ENCODE measurements at places on chromosomes 7 and 10.

DNA sequence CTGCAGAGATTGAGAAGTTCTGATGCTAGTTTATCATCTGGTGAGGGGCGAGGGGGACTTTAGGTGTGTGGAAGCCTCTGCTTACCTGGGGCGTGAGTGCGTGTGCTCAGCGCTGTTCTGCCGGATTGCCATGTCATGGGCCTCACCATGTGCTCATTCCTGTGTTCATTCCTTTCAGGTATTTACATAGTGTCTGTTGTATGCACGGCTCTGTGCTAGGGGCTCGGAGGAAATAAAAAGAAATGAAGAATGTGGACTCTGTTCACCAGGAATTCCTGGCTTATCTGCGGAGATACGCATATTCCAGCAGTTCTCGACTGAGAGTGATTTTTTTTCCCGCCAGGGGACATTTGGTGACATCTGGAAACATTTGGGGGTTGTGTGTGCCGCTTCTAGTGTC is 152.0 kb downstream of the CAMK1D start:
- no peak overlapping the region for H3K27ac ChIP-seq
- DNase-seq: no peak
- no peaks in the 10 kb centered on the region for H3K36me3 ChIP-seq
- H3K4me3 ChIP-seq: no peak overlapping the region
- no peaks in the 10 kb centered on the region for H3K27me3 ChIP-seq

DNA sequence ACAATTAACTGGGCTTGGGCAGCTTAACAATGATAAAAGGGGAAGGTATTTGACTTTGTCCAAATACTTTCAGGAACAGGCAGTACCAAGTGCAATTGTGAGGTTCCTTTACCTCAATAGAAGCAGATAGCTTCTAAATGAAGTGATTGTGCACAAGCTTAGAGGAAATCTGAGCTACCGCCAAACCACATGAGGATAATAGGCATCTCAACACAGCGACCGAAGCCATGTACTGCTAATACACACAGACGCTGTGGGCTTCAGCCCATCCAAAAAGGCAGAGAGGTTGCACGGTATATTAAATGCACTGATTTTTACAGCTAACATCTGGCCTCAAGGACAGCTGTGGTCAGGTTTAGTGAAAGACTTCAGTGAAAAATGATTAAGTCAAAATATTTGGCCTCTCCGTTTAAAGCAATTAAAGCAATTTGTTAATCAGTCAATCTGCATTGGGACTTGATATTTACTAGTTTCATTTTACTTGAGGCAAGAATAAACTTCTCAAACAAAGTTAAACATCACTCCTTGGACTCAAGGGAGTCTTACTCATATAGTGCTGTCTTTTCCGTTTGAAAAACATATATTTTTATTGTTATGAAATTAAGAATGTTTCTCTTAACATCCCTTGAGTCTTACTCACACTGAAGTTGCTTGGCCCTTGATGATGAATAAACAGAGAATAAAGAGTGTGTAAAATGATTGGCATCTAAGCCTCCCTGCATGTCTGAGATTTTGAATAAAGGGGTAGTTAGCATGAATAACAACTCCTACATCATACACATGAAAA is 306.3 kb downstream of the C7orf25 start:
- no peak overlapping the region for H3K27ac ChIP-seq
- H3K36me3 ChIP-seq: no peaks in the 10 kb centered on the region
- no peaks in the 10 kb centered on the region for H3K4me1 ChIP-seq
- H3K27me3 ChIP-seq: no peaks in the 10 kb centered on the region
- peak; percentile 8 for DNase-seq

- H3K4me1 ChIP-seq: no peaks in the 10 kb centered on the region
- no peaks in the 10 kb centered on the region for H3K27me3 ChIP-seq
- peak; percentile 1 for DNase-seq
- H3K36me3 ChIP-seq: no peaks in the 10 kb centered on the region
These were observed 347.0 kb downstream of the GPAM start for GRCh38 chr10:111836571-111836970.

GRCh38 chr10:96685306-96685705 is 35.0 kb downstream of the PIK3AP1 start:
- H3K27ac ChIP-seq: no peak overlapping the region
- H3K27me3 ChIP-seq: peaks cover 6% of the 10 kb centered on the region
- H3K4me1 ChIP-seq: peaks cover 1% of the 10 kb centered on the region
- no peak for DNase-seq

- H3K27me3 ChIP-seq: no peaks in the 10 kb centered on the region
- DNase-seq: no peak
These were observed 112.7 kb downstream of the ARHGAP22 start for GRCh38 chr10:48492201-48492600.

- H3K36me3 ChIP-seq: no peaks in the 10 kb centered on the region
- no peaks in the 10 kb centered on the region for H3K4me1 ChIP-seq
- no peak for DNase-seq
- H3K27ac ChIP-seq: no peak overlapping the region
- H3K27me3 ChIP-seq: peaks cover 22% of the 10 kb centered on the region
These were observed 877.6 kb upstream of the AUTS2 start for GRCh38 chr7:68720697-68721096.

DNA sequence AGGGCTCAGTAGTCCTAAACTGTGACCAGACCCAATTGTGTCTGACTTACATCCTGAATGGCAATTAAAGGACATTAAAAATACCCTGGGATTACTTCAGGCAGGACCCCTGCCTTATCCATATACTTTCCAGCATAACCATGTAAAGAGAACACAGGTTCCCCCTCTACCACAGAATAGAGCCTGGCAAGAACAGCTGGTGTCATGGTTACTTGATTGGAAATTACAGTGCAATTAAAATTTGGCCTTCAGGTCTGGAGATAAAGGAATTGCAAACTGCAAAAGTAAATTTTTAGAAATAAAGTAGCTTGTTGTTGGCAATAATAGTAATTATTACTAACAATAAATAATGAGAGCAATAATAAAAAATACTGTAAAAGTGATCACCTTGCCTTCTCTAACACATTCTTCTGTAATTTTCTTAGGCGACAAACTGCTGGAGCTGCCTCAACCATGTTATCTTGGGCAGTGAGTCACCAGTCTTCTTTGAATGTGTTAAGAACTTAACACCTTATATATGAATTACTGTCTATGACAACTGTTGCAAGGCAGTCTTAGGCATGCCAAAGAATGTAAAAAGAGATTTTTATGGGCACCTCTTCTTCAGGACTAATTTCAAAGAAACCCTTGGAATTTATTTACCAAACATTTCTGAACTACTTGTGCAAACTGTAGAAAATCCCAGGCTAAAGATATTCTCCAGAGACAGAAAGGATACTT is 53.7 kb downstream of the HIBADH start:
- H3K4me1 ChIP-seq: peaks cover 4% of the 10 kb centered on the region
- no peak overlapping the region for H3K4me3 ChIP-seq
- peak; percentile 15 for DNase-seq
- no peaks in the 10 kb centered on the region for H3K27me3 ChIP-seq

DNA sequence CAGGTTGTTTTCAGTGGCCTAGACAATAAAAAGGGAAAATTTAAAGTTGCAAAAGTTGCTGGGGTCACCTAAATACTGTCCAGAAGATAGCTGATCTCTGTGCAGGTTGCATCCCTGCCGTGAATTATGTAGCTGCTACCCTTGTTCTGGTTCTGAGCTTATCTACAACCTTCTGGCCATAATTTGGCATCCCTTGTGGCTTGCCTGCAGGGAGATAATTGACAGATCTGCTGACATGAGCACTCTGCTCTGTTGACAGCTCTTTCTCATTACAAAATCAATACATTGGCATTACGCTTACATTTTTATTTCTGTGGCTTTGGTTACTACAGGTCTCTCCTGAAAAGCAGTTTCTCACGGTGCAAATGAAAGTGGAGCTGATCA is 29.3 kb upstream of the HECTD2 start:
- H3K27me3 ChIP-seq: peaks cover 4% of the 10 kb centered on the region

DNA sequence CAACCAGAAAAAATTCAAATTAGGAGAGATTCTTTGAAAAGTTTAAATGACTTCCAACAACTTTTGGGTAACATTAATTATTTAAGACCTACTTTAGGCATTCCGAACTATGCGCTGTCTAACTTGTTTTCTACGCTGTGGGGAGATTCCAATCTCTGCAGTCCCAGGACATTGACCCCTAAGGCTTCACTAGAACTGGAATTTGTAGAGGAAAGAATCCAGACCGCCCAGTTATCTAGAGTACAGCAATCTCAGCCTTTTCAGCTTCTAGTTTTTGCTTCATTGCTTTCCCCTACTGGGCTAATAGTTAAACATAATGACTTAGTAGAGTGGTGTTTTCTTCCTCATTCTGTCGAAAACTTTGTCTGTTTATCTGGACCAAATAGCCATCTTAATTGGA is 14.9 kb upstream of the DDC start:
- H3K27me3 ChIP-seq: no peaks in the 10 kb centered on the region
- H3K4me3 ChIP-seq: no peak overlapping the region

DNA sequence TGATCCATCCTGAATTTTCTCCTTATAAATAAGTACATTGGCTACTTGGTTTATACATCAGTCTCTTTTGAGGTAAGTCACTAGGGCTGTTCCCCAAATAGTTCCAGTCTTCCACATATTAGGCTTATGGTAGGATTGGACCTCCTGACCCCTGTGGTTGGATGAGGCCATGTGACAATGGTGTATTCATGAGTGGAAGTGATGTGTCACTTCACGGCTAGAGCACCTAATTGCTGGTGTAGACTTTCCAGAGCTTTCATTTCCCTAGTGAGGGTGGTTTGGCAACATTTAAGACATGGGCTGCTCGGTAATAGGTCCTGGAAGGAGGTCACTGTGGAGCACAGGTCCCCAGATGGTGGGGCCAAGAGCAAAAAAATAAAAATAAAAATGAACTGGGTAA is 141.2 kb upstream of the ABCB5 start:
- H3K36me3 ChIP-seq: no peaks in the 10 kb centered on the region
- no peak overlapping the region for H3K27ac ChIP-seq
- H3K27me3 ChIP-seq: no peaks in the 10 kb centered on the region
- H3K4me3 ChIP-seq: no peak overlapping the region
- no peak for DNase-seq
- no peaks in the 10 kb centered on the region for H3K4me1 ChIP-seq

DNA sequence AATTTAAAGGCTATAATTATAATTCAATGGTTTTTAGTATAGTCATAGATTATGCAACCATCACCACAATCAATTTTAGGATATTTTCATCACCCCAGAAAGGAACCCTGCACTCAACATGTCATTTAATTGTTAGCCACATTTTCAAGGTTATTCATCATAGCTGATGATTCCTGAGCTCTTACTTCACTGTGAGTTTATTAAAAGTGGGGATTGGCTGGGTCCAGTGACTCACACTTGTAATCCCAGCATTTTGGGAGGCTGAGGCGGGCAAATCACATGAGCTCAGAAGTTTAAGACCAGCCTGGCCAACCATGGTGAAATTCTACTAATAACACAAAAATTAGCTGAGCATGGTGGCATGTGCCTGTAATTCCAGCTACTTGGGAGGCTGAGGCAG is 787 bp downstream of the CCL26 start:
- H3K27me3 ChIP-seq: no peaks in the 10 kb centered on the region
- no peak overlapping the region for H3K4me3 ChIP-seq
- H3K36me3 ChIP-seq: no peaks in the 10 kb centered on the region
- no peak overlapping the region for H3K27ac ChIP-seq

DNA sequence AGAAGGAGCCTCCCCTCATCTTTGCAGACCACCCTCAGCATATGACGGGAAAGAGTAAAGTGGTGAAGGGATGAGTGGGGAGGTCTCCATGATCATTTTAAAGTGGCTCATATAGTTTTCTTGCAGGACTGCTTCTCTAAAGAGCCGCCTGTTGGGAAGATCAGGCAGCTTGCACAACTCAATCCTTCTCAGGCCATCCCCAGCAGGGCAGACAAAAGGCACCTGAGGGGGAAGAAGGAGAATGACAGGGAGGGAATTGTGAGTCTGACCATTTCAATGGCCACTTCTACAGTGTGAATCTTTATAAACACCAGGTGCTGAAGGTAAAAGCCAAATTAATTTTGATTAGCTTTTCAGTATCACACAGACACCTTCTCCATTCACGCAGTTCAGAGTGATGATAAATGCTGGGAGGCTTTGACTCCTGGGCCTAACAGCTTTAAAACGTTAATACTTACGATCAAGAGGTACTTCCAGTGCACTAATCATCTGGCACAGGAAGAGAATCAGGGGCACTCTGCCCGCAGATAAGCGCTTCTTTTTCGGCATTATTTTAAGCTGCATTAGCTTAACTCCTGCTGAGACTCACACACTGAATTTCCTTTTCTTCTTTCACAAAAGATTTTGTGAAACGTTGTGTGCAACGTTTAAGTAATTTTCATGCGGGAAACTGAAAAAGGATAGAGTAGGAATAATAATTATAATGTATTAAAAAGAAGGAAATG is 109.5 kb upstream of the LAMB4 start:
- peaks cover 4% of the 10 kb centered on the region for H3K4me1 ChIP-seq
- no peaks in the 10 kb centered on the region for H3K27me3 ChIP-seq
- no peaks in the 10 kb centered on the region for H3K36me3 ChIP-seq
- H3K27ac ChIP-seq: no peak overlapping the region
- no peak for DNase-seq

DNA sequence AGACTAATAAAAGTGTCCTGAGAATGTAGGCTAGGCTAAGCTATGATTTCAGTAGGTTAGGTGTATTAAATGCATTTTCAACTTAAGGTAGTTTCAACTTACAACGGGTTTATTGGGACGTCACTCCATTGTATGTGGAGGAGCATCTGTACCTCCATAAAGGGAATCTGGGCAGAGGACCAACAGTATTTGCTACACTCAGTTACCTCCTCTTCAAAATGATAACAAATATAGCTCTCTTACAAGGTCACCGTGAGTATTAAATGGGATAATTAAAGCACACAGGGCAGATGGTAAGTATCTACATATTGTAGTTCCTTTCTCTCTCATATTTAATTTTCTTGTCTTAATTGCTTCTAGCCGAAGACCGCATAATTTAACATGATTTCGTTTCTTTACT is 59.0 kb upstream of the FGL2 start:
- peaks cover 1% of the 10 kb centered on the region for H3K4me1 ChIP-seq
- no peaks in the 10 kb centered on the region for H3K36me3 ChIP-seq
- H3K27me3 ChIP-seq: no peaks in the 10 kb centered on the region
- H3K27ac ChIP-seq: no peak overlapping the region
- no peak for DNase-seq
- no peak overlapping the region for H3K4me3 ChIP-seq

GRCh38 chr10:114021154-114021553 is 22.5 kb upstream of the ADRB1 start:
- H3K36me3 ChIP-seq: no peaks in the 10 kb centered on the region
- H3K27me3 ChIP-seq: no peaks in the 10 kb centered on the region
- no peak for DNase-seq
- H3K4me1 ChIP-seq: peaks cover 7% of the 10 kb centered on the region
- no peak overlapping the region for H3K4me3 ChIP-seq

- H3K27me3 ChIP-seq: no peaks in the 10 kb centered on the region
- DNase-seq: no peak
- H3K27ac ChIP-seq: no peak overlapping the region
- peaks cover 3% of the 10 kb centered on the region for H3K4me1 ChIP-seq
These were observed 2.6 kb downstream of the CREM start for GRCh38 chr10:35129185-35129674.

GRCh38 chr10:79932841-79933379 is 16.0 kb downstream of the SFTPD start:
- H3K27me3 ChIP-seq: peaks cover 16% of the 10 kb centered on the region
- DNase-seq: no peak
- H3K4me3 ChIP-seq: no peak overlapping the region

GRCh38 chr7:122546496-122546895 is 152.4 kb downstream of the RNF133 start:
- no peaks in the 10 kb centered on the region for H3K27me3 ChIP-seq
- no peaks in the 10 kb centered on the region for H3K36me3 ChIP-seq
- H3K4me3 ChIP-seq: no peak overlapping the region
- no peak for DNase-seq
- no peak overlapping the region for H3K27ac ChIP-seq

- peaks cover 2% of the 10 kb centered on the region for H3K4me1 ChIP-seq
- no peak for DNase-seq
- H3K27ac ChIP-seq: no peak overlapping the region
- no peak overlapping the region for H3K4me3 ChIP-seq
- no peaks in the 10 kb centered on the region for H3K27me3 ChIP-seq
These were observed 48.1 kb upstream of the TES start for GRCh38 chr7:116162254-116162653.
